Progenitor cell of endocrine pancreas (in vitro differentiated cells): ENCODE measurements at places on chromosomes 5 and 9. TPM values are rescaled to one million over a fixed set of nuclear protein-coding genes. Genes with fewer than 3 reads are reported as not detected.

DNA sequence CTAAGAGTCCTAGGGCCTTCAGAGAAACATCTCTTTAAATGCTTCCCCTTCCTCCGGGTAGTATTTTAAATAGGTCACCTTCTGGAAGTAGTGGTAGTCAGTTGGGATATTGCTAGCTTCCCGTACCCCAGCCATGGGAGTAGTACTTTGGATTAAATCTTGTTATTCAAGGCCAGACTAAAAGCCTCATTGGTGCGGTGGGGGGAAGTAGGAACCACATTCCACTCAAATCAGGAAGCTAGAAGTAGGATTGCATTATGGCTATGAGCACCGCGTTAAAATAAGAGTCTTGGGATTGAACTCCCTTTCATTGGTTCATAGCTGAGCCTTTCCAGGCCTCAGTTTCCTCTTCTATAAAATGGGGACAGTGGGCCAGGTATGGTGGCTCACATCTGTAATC lies 6.7 kb downstream of the KCNIP1 start:
- peaks cover 8% of the 10 kb centered on the region for H3K4me1 ChIP-seq
- H3K27ac ChIP-seq: no peak overlapping the region
- H3K36me3 ChIP-seq: peaks cover 4% of the 10 kb centered on the region
- H3K4me3 ChIP-seq: no peak overlapping the region
- no peak for DNase-seq

ANKH gene
- 29.9 and 32.6 TPM in 2 replicates for total RNA-seq

AJM1 gene
- 5.1 and 5.8 TPM in 2 replicates for total RNA-seq

DNA sequence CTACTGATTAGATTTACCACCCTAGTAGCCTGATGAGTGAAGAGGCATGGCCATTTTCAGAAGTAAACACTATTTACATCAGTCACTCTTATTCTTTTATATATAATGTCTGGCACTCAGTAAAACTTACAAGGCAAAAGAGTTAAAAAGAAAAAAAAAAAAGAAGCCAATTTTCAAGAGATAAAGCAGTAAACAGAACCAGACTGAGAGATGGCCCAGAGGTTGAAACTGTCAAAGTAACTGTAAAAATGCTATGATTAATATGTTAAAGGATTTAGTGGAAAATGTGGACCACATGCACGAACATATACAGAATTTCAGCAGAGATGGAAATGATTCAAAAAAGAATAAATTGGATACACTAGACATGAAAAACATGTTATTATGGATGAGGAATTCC lies 6.4 kb upstream of the GPR150 start:
- H3K4me1 ChIP-seq: no peaks in the 10 kb centered on the region
- peaks cover 1% of the 10 kb centered on the region for H3K36me3 ChIP-seq
- DNase-seq: no peak

DNA sequence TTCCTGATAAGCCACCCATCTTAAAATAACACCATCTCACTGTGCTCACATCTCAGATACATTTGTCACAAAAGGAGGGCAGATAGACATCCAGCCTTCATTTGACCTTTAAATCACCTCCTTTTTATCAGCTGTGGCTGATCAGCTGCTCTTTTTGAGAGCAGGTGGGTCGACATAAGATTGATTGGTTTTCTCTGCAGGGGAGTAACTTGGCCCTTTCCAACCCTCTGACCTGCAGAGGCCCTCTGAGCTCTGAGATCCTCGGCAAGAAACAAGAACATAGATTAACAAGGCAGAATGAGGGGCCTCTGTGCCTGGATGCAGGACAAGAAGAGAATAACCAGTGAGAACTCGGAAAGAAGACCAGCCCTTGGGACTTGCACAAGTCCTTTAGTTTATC lies 33.5 kb upstream of the GLRA1 start:
- peak overlapping the region; percentile 75 for H3K27ac ChIP-seq
- H3K4me1 ChIP-seq: peaks cover 30% of the 10 kb centered on the region
- no peak for DNase-seq
- no peaks in the 10 kb centered on the region for H3K36me3 ChIP-seq
- no peaks in the 10 kb centered on the region for H3K27me3 ChIP-seq

GRCh38 chr5:16727755-16728325 lies 111.0 kb upstream of the RETREG1 start:
- H3K4me3 ChIP-seq: no peak overlapping the region
- H3K27me3 ChIP-seq: no peaks in the 10 kb centered on the region
- no peak for DNase-seq
- peaks cover 38% of the 10 kb centered on the region for H3K36me3 ChIP-seq
- peak overlapping the region; percentile 75 for H3K27ac ChIP-seq
- H3K4me1 ChIP-seq: peaks cover 32% of the 10 kb centered on the region

DNA sequence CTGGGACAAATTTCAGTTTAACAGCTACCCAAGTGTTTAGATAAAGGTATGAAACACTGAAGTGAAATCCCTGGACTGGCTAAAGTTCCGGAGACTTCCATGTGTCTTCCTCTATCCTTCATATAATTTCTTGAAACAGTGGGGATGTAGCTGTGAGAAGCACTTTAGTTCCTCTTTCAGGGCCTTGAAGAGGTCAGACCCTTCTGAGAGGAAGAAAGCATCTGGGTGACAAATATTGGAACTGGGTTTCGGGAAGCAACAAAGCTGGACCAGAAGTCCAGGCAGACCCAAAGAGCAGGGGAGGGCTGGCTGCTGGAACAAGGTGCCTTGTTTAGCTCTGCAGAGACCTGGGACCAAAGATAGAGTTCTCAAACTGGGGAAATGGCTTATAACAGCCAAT lies 75.4 kb upstream of the ZFAND5 start:
- no peak overlapping the region for H3K27ac ChIP-seq
- H3K36me3 ChIP-seq: no peaks in the 10 kb centered on the region
- H3K4me3 ChIP-seq: no peak overlapping the region
- DNase-seq: no peak
- H3K4me1 ChIP-seq: peaks cover 3% of the 10 kb centered on the region

CCL28 gene
- not detected in 2 replicates for total RNA-seq

NUTM2F gene
- total RNA-seq: 0.16 TPM in 1 of 2 replicates, not detected in the other

GRCh38 chr5:42950456-42951292 lies 89.4 kb downstream of the ANXA2R start:
- H3K36me3 ChIP-seq: no peaks in the 10 kb centered on the region
- no peak for DNase-seq
- H3K4me1 ChIP-seq: no peaks in the 10 kb centered on the region
- no peak overlapping the region for H3K4me3 ChIP-seq
- H3K27me3 ChIP-seq: no peaks in the 10 kb centered on the region
- no peak overlapping the region for H3K27ac ChIP-seq

- H3K27me3 ChIP-seq: peaks cover 13% of the 10 kb centered on the region
- DNase-seq: no peak
- no peaks in the 10 kb centered on the region for H3K36me3 ChIP-seq
- H3K27ac ChIP-seq: no peak overlapping the region
- no peak overlapping the region for H3K4me3 ChIP-seq
Measured at GRCh38 chr9:121249563-121249962, 18.4 kb upstream of the GSN start.

GRCh38 chr9:136606687-136607333 lies 55.9 kb upstream of the EGFL7 start:
- H3K4me3 ChIP-seq: no peak overlapping the region
- H3K27me3 ChIP-seq: peaks cover 24% of the 10 kb centered on the region
- peaks cover 8% of the 10 kb centered on the region for H3K4me1 ChIP-seq
- no peaks in the 10 kb centered on the region for H3K36me3 ChIP-seq
- no peak for DNase-seq
- H3K27ac ChIP-seq: no peak overlapping the region

- no peak overlapping the region for H3K27ac ChIP-seq
- DNase-seq: no peak
- no peak overlapping the region for H3K4me3 ChIP-seq
- no peaks in the 10 kb centered on the region for H3K36me3 ChIP-seq
Measured at GRCh38 chr5:180176191-180176590, 32.8 kb downstream of the RASGEF1C start.

- no peak overlapping the region for H3K27ac ChIP-seq
- no peaks in the 10 kb centered on the region for H3K36me3 ChIP-seq
- peaks cover 2% of the 10 kb centered on the region for H3K4me1 ChIP-seq
- peaks cover 81% of the 10 kb centered on the region for H3K27me3 ChIP-seq
- no peak overlapping the region for H3K4me3 ChIP-seq
Measured at GRCh38 chr9:130944510-130945058, 5.5 kb upstream of the FIBCD1 start.

GPR150 gene
- not detected in 2 replicates for total RNA-seq

GRCh38 chr5:68657055-68657961 lies 436.5 kb upstream of the SLC30A5 start:
- H3K27ac ChIP-seq: no peak overlapping the region
- peaks cover 2% of the 10 kb centered on the region for H3K4me1 ChIP-seq
- H3K4me3 ChIP-seq: no peak overlapping the region

GRCh38 chr9:126327006-126327713 lies 531 bp downstream of the MVB12B start:
- peak; percentile 25 for DNase-seq
- H3K4me3 ChIP-seq: peak overlapping the region; percentile 72
- H3K4me1 ChIP-seq: peaks cover 15% of the 10 kb centered on the region
- H3K36me3 ChIP-seq: peaks cover 9% of the 10 kb centered on the region
- no peaks in the 10 kb centered on the region for H3K27me3 ChIP-seq

- no peaks in the 10 kb centered on the region for H3K36me3 ChIP-seq
- H3K4me1 ChIP-seq: peaks cover 22% of the 10 kb centered on the region
- H3K27ac ChIP-seq: peak overlapping the region; percentile 90
Measured at GRCh38 chr9:95506678-95507463, 9.9 kb downstream of the PTCH1 start.

DNA sequence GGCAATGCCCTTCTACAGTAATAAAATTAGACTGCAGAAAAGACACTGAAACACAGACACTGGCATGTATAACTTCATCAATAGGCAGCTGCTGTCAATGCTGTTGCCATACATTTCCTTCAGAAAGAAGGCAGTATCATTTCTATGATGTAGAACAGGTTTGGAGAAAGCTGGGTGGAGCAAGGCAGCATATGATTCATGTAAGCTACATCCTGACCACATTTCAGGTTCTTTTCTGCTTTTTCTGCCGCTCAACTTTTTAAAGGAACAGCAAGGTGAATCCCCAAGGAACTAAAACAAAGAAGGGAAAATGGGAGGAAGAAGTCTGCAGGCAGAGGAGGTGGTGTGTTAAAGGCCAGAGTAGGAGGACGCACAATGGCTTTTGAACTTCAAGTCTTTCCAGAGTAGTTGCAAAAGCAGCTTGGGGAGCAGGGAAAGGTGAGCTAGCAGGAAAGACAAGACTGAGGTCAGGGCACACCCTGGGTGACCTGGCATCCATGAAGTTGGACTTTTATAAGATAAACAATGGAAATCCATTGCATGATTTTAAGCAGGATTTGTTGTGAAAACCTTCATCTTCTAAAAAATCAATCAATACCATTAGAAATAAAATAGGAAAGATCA lies 142.1 kb downstream of the MED10 start:
- H3K4me3 ChIP-seq: no peak overlapping the region
- no peak for DNase-seq
- H3K4me1 ChIP-seq: no peaks in the 10 kb centered on the region
- no peak overlapping the region for H3K27ac ChIP-seq

PAIP2 gene
- 92.3 and 97.4 TPM in 2 replicates for total RNA-seq

DNA sequence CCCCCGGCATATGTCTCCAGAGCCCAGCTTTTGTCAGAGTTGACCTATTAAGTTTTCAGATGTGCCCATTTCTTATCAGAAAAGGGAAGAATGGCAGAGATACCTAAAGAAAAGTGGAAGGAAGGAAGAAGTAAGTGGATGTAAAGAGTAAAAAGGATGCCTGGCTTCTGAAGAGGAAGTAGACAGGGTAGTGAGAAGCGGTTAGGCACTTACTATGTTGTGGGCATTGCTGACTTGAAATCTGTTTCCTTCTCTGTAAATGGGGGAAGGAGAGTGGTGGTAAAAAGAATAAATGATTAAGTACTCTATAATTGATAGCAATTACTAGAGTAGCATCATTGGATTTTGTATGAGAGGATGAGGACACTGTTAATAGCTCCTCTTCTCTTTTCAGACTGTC lies 9.9 kb downstream of the ANP32B start:
- peaks cover 23% of the 10 kb centered on the region for H3K4me1 ChIP-seq
- H3K27ac ChIP-seq: no peak overlapping the region
- no peak overlapping the region for H3K4me3 ChIP-seq
- H3K36me3 ChIP-seq: peaks cover 6% of the 10 kb centered on the region
- no peak for DNase-seq

GRCh38 chr5:119309326-119309725 lies 46.5 kb upstream of the TNFAIP8 start:
- peaks cover 7% of the 10 kb centered on the region for H3K4me1 ChIP-seq
- H3K36me3 ChIP-seq: peaks cover 2% of the 10 kb centered on the region
- H3K27ac ChIP-seq: no peak overlapping the region

EQTN gene
- 1.1 and 1.4 TPM in 2 replicates for total RNA-seq

DNA sequence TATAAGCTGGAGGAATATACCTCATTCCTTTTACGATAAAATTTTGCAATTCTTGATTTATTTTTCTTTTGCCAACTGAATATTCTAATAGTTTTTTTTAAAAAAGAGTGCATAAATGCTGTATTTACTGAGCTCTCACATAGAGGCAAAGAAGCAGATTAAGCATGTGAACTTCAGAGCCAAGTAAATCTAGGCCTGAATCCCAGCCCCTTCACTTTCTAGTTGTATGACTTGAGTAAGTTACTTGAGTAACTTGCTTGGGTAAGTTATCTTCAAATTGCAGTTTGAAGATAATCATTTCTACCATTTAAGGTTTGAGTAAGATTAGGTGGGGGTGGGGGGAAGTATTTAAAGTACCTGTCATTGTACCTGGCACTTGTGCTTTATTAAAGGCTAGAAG lies 21.8 kb downstream of the LURAP1L start:
- no peaks in the 10 kb centered on the region for H3K36me3 ChIP-seq
- DNase-seq: no peak
- peaks cover 18% of the 10 kb centered on the region for H3K4me1 ChIP-seq
- no peak overlapping the region for H3K27ac ChIP-seq
- no peaks in the 10 kb centered on the region for H3K27me3 ChIP-seq

GRCh38 chr5:125059255-125060002 lies 313.0 kb upstream of the ZNF608 start:
- no peaks in the 10 kb centered on the region for H3K36me3 ChIP-seq
- H3K4me3 ChIP-seq: no peak overlapping the region
- H3K27me3 ChIP-seq: no peaks in the 10 kb centered on the region
- H3K27ac ChIP-seq: peak overlapping the region; percentile 54
- peaks cover 22% of the 10 kb centered on the region for H3K4me1 ChIP-seq

- H3K4me1 ChIP-seq: peaks cover 8% of the 10 kb centered on the region
- no peaks in the 10 kb centered on the region for H3K27me3 ChIP-seq
- no peak for DNase-seq
- H3K36me3 ChIP-seq: no peaks in the 10 kb centered on the region
Measured at GRCh38 chr9:107263289-107263688, 19.8 kb upstream of the RAD23B start.

DNA sequence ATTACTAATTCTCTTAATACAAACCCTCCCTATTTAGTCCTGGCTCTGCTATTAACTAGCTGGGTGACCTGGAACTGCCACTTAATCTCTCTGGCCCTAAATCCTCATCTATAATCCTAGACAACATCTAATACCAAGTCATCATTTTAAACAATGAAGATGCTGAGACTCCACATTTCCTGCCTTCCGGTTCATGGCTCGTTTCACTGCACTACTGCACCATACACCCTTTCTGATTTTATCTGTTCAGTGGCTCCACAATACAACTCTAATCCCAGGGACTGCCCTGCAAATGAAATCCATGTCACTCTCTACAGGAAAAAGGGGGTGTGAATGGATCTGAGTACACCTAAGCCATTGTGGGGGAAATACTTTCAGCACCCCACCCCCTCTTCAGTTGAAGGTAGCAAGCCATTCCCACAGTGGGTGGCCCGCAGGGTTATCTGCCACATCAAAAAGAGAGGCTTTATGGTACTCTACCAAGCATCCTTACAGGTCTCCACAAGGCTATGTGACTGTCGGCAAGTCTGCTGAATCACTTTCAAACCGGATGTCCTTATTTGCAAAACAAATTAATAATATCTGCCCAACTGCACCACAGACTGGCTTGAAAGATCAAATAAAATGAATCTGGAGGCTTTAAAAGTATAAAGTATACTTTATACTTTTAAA lies 89.5 kb downstream of the EPB41L4A start:
- H3K4me3 ChIP-seq: no peak overlapping the region
- H3K36me3 ChIP-seq: no peaks in the 10 kb centered on the region
- no peak for DNase-seq
- H3K4me1 ChIP-seq: peaks cover 28% of the 10 kb centered on the region
- H3K27me3 ChIP-seq: no peaks in the 10 kb centered on the region
- H3K27ac ChIP-seq: peak overlapping the region; percentile 11
